ENCODE measurements at places on chromosomes 4 and X. TPM values are rescaled to one million over a fixed set of nuclear protein-coding genes. Genes with fewer than 3 reads are reported as not detected.

The MBNL3 gene
- total RNA-seq: not detected

The CLDN34 gene
- not detected for total RNA-seq

The GAGE12F gene
- total RNA-seq: not detected

The PAGE1 gene
- total RNA-seq: not detected

The TLR10 gene
- total RNA-seq: 0.05 TPM

The TBX22 gene
- not detected for total RNA-seq

The CCDC149 gene
- total RNA-seq: 1.4 TPM

The FGF2 gene
- total RNA-seq: 37.1 TPM

The ADH7 gene
- not detected for total RNA-seq

The GIMD1 gene
- total RNA-seq: not detected

The GAB3 gene
- total RNA-seq: 0.55 TPM

The GNRHR gene
- total RNA-seq: not detected

The ATP2B3 gene
- 0.08 TPM for total RNA-seq

The DKK2 gene
- not detected for total RNA-seq

The TRPC3 gene
- total RNA-seq: 0.07 TPM

The PLAC8 gene
- total RNA-seq: 0.66 TPM

The NPY5R gene
- not detected for total RNA-seq

The SMAD1 gene
- 8.9 TPM for total RNA-seq

The ZBTB49 gene
- total RNA-seq: 2.5 TPM

The GPR82 gene
- not detected for total RNA-seq

The PPP4R3C gene
- total RNA-seq: not detected

The SPANXA1 gene
- total RNA-seq: not detected

The GPM6B gene
- total RNA-seq: 0.03 TPM

The IL2 gene
- not detected for total RNA-seq

The NDNF gene
- total RNA-seq: not detected

The CTAG1B gene
- not detected for total RNA-seq

The VAMP7 gene
- 28.9 TPM for total RNA-seq

All from A549 treated with RU486 at 1 μM for 4 hours (cell line).